Motor neuron (in vitro differentiated cells): ENCODE measurements at places on chromosomes 2 and 18. TPM values are rescaled to one million over a fixed set of nuclear protein-coding genes. Genes with fewer than 3 reads are reported as not detected.

DNA sequence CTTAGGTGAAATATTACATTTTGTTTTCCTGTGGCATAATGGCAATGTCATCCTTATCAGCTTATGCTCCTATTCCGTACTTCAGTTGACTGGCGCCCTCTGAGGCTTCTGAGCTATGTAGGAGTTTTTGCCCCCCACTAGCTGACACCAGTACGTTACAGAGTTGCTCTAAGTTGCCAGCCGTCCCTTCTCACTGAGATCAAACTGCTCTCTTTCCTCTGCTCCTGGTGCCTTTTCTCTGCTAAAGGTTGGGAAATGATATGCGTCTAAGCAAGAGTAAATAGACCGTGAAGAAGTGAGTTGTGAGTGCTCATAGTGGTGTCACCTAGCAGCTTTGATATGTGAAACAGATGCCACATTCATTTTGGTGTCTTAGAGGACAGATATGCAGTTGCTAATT, 99.2 kb downstream of the RAPGEF4 start:
- ATAC-seq, result no peak

GPBAR1 gene
- total RNA-seq, result 0.76 and 2.2 TPM in 2 replicates

TFPI gene
- total RNA-seq, result 0.18 and 0.21 TPM in 2 replicates

MAP3K19 gene
- 0.14 and 0.17 TPM in 2 replicates for total RNA-seq

RGPD4 gene
- total RNA-seq, result 0.16 and 0.23 TPM in 2 replicates
